ENCODE measurements at places on chromosomes 11 and 22.

DNA sequence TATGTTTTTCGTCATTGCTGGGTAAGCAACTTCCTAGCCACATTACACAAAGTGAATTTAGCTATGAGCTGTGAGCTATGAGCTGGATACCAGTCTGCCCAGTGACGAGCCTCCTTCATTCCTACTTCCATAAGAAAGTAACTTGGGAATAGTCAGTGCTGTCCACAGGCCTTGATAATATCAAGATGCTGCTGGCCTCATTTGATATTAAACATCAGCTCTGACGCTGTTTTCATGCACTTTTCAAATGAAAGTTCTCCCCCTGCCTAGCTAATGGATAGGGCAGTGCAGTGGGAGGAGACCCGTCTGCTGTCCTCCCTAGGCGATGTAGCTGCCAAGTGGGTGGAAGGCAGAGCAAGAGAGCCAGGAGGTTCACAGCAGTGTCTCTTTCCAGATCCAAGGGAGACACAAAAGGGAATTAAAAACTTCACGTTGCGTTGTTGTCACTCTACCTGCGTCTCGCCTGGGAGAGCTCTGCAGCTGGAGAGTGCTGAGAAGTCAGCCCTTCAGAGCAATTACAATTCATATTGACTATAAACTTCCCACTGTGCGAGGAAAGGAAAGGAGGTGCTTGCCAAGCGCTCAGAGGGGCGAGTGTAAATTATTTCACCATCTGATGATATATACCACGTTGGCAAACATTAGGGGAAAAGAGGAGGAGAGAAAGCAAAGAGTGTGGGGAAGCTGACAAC lies 861.4 kb downstream of the NTM start:
- DNase-seq, result no peak

GRCh38 chr11:15145615-15146014 lies 30.9 kb downstream of the INSC start:
- DNase-seq, result no peak

- no peak for DNase-seq
These were observed 580.6 kb upstream of the ANO5 start for GRCh38 chr11:21612326-21612725.

- no peak for DNase-seq
These were observed 208.7 kb downstream of the DSCAML1 start for GRCh38 chr11:117588166-117588810.

Data from effector CD8-positive, alpha-beta T cell (primary cell).